ENCODE measurements at places on chromosomes 12 and 14.

- DNase-seq = no peak
These were observed 1025.2 kb downstream of the FSCB start for GRCh38 chr14:43481864-43482263.

GRCh38 chr12:102406033-102406584, 74.3 kb downstream of the IGF1 start:
- DNase-seq = peak; percentile 83

DNA sequence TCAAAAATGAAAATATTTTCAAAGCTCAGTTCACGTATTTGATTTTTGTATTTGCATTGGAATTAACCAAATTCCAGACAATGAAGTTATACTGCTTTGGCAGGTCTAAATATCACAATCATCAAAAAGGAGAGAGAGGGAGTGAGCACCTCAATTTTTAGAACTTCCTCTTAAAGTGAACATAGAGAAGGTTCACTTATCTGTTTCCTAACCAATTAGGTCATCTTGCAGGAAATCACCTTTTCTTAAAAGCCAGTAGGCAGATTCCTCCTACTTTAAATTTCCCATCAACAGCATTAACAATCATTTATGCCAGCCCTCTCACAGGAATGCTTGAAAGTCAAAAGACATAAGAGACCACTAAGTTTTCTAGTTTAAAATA, 388.7 kb downstream of the ZFP36L1 start:
- DNase-seq = no peak

DNA sequence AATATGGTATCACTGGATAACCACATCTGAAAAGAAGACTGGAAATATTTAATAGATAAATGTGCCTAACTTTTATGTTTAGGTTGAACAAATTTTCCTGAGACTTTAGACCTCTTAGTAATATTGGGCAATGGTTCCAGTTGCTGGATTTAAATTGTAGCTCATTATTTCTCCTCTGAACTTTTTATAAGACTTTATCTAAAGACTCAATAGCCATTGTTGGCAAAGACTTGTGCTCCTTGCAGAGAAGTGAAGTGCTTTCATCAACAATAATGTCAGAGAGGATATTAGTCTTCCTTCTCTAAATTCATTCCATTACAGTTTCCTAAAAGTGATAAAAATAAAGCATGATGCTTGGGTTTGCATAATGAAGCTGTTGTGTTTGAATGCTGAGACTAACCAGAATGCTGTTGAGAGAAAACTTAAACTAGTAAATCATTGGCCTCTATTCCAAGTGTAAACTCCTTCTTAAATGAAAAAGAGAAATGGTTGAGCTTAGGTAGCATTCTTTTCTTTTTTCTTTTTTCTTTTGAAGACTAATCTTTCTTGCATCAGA, 200.2 kb downstream of the TMTC3 start:
- no peak for DNase-seq

DNA sequence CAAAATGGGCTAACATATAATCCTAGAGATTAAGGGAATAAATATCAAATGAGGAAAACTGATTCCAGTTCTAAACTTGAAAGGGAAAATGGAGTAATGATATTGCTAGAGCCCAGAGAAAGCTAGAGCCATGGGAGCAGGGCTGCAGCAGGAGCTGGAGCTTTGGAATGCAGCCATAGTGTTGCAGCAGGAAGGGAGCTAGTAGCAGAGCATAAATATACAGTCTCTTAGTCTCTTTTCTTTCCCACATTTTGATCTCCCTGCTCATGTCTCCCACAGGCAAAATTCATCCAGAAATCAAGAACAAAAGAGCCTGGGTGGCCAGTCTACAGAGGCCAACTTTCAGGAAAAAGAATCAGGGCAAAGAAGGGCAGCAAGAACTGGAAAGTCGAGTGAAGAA, 253.7 kb downstream of the ATXN7L3B start:
- DNase-seq = no peak

DNA sequence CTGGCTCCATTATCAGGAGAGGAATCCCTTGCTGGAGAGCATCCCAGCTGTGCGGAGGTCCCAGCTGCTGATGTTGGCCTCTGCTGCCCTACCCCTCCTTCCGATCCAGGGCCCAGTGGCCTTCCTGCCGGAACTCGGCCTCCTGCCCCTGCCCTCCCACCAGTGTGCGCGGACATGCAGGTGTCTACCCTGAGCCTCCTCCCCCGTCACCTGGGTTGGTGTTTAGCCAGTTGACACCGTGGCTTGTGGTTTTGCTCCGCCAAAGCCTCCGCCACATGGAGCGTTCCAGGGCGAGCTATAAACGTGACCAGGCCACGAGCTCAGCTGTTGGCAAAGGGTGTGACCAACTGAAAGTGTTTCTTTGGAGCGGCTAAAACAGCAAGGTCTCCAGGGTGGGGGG, 1104.3 kb downstream of the BCL11B start:
- DNase-seq = no peak

DNA sequence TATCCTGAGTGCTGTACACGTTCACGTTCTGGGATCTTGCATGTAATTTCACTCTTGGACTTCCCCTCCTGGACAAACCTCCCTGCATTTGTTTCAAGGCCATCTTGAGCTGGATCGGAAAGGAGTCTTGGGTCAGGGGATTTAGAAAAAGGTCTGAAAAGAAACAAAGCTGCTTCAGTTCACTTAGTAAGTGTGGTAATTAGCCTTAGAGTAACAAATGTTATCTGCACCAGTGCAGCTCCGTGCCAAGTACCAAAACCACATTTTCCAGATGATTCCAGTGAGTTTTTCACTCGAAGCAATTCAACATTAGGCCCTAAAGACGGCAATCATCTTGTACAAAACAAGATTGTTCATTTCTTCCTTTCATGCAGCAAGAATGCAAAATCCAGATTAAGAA, 39.4 kb upstream of the ATXN2 start:
- DNase-seq = no peak

DNA sequence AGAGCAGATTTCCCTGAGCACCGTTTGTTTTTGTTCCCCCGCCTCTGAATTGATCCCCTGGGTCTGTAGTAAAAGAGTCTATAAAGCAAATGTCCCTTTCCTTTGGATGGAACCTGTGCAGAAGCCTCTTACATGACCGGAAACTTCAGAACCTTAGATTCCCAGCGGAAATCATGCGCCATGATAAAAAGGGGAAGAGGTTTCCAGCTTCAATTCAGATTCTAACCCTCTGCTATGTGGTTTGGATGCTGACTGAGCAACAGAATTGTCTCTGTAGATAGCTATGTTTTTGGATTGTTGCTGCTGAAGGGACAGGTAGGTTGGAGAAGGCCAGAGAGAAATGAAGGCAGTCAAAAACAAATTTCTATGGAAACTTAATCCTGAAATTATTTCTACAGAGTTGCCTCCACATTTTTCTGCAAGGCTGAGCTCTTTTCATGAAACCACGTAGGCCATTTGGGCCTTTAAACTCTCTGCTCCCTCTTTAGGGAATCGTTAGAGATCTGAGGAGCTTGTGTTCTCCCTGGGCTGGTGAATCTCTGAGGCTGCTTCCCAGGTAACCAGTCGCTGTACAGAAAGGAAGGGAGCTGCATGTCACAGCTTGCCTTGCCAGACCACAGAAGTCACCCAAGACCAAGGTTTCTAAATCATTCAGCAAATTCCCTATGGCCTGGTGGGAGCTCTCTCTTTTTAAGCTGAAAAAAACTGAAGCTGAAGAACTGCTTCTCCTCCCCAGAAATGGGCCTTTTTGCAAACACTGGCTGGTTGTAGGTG, 28.7 kb upstream of the OR10P1 start:
- no peak for DNase-seq

DNA sequence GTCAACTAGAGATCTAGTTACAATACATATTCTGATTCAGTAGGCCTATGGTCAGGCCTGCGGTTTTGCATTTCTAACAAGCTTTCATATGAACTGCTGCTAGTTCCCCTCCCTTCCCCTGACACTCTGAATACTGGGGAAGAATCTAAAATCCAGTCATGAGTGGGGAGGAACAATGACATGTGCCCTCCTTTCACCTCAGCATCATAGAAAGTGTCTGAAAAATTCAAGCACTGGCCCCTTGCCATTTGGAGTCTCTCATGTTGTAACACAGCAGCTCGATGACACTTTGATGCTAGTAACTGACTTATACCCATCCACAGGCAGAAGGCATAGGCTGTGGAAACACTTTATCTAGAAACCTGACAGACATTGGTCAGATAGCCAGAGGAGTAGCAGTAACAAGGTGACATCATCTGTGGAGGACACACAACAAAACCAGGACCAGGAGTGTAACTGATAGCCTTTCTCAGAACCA, 161.9 kb upstream of the RASSF8 start:
- no peak for DNase-seq

- no peak for DNase-seq
These were observed 13.0 kb upstream of the CDK2AP1 start for GRCh38 chr12:123284669-123285068.

GRCh38 chr12:104691721-104692556, 235.2 kb downstream of the CHST11 start:
- no peak for DNase-seq

DNA sequence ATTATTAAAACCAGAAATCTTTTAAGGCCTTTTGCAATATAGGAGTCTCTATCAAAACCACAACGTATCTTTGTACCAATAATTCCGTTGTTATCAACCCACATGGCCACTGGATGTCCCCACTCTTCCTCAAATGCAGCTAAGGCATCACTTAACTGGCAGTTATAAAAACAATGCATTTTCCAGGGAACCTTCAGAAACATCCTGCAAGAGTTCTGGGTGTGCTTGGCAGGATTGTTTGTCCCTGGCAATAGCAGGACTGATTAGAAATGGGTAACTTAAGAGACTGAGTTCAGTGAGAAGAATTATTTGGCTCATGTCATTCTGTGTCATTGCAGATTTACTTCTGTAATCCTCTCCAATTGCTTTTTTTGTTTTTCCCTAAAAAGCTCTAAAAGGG, 112.0 kb downstream of the SLC15A5 start:
- peak; percentile 34 for DNase-seq

- no peak for DNase-seq
These were observed 11.1 kb upstream of the SMAGP start for GRCh38 chr12:51281202-51281924.

GRCh38 chr14:61076556-61076955, 95.5 kb downstream of the SLC38A6 start:
- DNase-seq = no peak

GRCh38 chr14:88209273-88209672, 113.8 kb downstream of the KCNK10 start:
- no peak for DNase-seq

DNA sequence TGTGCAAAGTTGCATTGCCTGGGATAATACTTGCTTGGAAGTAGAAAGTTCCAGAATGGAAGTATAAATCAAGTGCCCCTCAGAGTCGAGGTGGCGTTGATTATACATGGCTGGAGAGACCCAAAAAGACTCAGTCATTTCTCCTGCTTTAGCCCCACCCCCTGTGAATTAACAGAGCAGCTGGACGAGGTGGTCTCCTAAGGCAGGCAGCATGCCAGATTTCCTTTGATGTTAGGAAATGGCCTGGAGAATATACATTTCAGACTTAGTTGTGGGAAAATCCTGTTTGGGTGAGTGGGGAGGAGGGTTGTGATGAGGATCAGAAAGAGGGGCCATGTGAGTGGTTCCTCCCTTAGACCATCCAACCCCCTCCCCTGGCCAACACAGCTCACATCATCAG, 406.1 kb upstream of the TMPO start:
- DNase-seq = no peak

DNA sequence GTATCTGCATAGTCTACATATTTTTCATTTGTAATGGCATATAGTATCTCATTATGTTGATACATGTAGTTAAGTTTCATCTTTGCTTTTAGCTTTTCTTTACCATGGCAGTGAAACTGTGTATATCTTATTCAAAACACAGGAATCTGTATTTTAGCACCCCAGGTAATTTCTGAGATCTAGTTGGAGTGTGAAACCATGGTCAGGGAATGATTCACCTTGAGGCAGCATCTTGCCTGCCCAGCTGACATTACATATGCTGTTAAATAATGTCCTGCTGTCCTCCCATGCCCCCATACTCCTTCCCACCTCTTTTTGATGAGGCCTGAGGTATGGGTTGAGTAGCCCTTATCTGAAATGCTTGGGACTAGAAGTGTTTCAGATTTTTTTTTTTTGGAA, 125.4 kb upstream of the ATF1 start:
- no peak for DNase-seq

DNA sequence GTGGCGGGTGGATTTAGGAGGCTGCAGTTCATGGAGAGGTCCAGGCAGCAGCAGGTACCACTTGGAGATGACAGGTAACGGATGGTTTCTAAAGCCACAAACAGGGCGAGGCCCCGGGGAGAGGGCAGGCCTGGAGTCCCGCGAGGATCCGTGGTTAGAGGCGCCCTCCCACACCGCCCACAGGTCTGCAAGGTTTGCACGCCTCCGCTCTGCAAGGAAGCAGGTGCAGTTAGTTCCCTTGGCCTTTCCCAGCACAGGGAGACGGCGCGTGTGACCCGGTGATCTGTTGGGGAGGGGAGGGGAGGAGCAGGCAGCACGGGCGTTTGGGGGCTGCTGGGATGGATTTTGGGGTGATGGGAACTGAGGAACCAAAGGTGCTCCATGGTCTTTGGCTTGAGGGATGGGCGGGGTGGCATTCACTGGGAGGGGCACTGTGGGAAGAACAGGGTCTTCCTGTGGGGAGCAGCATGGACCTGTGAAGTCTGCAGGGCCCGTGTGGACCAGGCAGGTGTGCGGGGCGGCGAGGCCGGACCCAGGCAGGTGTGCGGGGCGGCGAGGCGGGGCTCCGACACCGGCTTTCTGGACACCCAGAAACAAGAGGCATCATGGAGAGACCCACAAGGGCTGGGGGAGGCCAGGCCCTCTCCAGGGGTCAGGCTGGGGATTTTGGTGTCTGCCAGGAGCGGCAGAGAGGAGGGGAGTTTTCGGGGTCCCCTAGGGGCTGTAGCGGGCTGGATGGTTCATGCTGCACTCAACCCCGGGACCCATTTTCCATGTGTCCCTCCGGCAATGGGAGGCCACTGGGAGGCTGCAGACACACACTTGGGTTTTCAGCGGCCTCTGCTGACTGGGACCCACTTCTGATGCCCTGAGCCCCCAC, 29.1 kb downstream of the NOC4L start:
- DNase-seq = no peak

DNA sequence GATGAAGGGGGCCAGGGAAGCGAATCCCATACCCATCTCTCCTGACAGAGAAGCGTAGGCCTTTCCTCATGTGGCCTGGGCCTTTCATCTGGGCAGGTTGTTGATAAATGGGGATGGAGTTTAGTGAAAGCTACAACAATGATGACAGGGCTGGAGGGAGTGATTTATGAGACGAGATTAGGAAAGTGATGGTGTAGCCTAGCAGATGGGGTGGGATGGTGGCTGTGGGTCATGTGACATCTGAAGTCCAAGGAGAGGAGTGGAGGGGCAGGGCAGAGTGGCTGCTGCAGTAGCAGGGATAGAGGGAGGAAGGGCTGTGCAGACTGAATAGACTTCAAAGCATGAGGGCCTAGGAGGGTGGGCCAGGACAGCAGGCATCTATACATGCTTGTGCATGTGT, 85.5 kb downstream of the ADCK1 start:
- no peak for DNase-seq
